ENCODE measurements at places on chromosomes 11 and 22.

GRCh38 chr22:46244771-46245170, 5.3 kb downstream of the CDPF1 start:
- H3K27me3 ChIP-seq: no peaks in the 10 kb centered on the region
- no peak overlapping the region for H3K27ac ChIP-seq
- no peaks in the 10 kb centered on the region for H3K4me1 ChIP-seq
- DNase-seq: no peak
- no peak overlapping the region for H3K4me3 ChIP-seq
- H3K36me3 ChIP-seq: no peaks in the 10 kb centered on the region

DNA sequence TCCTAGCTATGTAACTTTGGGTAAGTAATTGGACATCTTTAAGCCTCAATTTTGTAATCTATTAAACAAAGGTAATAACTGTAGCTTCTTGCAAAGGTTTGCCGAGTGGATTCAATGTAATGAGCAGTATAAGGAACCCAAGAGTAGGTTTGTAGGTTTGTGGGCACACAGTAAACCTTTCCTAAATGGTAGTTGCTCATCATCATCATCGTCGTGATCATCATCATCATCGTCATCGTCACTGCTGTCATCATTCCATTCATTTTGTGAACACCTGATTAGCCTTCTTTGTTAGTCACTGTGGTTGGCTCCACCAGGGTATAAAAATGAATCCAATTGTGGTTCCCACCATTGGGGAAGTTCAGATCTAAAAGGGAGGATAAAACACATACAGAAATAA, 223.1 kb upstream of the KIRREL3 start:
- H3K4me1 ChIP-seq: no peaks in the 10 kb centered on the region
- no peak overlapping the region for H3K27ac ChIP-seq
- H3K4me3 ChIP-seq: no peak overlapping the region
- no peaks in the 10 kb centered on the region for H3K27me3 ChIP-seq

DNA sequence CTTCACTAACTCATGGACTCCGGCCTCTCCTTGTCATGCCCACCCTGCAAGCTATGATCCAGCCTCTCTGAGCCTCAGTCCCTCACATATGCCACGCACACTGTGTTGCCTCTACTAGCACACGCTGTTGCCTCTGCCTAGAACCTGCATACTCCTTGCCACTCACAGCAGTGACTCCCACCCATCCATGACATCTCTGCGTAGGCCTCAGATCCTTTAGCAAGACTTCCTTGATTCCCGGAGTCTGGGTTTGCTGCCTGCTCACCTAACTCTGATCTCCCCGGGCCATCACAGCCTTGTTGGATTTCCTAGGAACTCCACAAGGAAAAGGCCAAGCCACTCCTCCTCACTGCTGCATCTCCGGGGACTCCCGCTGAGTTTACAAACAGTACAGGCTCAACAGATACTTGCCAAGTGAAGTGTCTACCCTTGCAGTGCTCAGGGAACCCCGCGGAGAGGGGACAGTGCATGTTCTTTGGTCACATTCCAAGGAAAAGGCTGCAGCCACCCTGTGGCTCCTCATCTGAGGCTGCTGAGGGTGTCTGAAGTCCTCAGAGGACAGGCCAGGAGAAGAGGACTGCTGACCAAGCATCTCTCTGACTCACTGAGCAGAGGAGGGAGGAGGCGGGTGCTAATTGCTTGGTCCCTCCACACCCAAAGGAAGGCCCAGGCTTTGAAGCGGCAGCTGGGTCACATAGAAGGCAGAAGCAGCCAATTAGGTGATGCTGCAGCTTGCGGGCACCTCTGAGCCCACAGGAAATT, 42.4 kb upstream of the NAV2 start:
- H3K36me3 ChIP-seq: no peaks in the 10 kb centered on the region
- no peak overlapping the region for H3K27ac ChIP-seq
- peaks cover 11% of the 10 kb centered on the region for H3K4me1 ChIP-seq
- H3K4me3 ChIP-seq: no peak overlapping the region

DNA sequence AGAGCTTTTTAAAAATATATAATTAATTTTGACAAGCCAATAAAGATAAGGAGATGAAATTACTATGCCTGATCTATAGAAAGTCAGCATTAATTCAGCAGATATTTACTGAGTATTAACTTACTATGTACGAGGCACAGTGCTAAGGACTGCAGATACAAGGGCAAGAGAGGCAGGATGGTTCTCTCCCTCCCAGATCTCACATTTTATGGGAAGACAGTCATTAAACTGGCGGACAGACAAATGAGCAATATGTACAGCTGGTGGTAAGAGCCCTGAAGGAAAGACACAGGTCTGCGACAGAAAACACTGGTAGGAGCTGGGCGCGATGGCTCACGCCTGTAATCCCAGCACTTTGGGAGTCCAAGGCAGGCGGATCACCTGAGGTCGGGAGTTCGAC, 36.8 kb downstream of the MCHR1 start:
- DNase-seq: no peak
- H3K27me3 ChIP-seq: no peaks in the 10 kb centered on the region
- no peak overlapping the region for H3K4me3 ChIP-seq
- peaks cover 24% of the 10 kb centered on the region for H3K4me1 ChIP-seq
- H3K36me3 ChIP-seq: no peaks in the 10 kb centered on the region
- no peak overlapping the region for H3K27ac ChIP-seq

DNA sequence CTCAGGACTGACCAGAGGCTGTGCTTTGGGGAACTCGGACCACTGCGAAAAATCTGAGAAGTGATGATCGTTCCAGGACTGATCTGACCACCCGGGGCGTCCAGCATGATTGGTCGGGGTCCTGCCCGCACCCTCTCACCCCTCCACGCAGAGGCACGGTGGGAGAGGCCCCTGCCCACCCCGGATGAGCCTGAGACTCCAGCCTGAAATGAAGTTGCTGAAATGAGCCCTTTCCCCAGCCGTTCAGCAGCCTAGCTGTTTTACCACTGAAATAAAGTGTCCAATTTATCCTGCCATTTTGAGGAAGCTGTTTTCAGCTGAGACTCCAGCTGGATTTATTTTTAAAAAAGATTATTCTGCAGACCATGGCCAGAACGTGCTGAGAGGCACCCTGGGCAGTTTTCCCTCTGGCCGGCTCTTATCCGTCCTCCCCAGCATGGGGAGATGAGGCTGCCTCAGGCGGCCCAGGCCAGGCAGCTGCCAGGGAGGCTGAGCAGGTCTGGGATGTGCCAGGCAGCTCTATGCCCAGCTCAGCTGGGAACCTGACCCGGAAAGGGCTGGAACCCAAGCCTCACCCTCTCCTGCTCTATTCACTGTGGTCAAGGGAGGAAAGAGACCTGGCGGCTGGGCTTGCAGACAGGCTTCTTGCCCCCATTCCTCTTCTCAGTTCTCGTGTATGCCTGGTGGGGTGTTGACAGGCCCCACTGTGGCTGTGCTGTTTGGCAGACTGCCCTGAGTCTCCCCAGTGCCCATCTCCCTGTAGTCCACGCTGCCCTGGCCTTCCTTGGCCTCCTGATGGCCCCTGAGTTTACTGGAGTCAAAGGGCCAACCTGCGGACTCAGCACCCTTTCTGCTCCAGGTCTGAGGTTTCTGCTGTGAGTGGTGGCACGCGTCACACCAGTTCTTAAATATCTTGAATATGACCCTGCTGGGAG, 161.0 kb upstream of the B3GAT1 start:
- H3K36me3 ChIP-seq: no peaks in the 10 kb centered on the region
- DNase-seq: no peak
- H3K27me3 ChIP-seq: no peaks in the 10 kb centered on the region
- H3K27ac ChIP-seq: no peak overlapping the region
- H3K4me3 ChIP-seq: no peak overlapping the region
